Iris pigment epithelial cell (primary cell): ENCODE measurements at places on chromosomes 11 and 22.

DNA sequence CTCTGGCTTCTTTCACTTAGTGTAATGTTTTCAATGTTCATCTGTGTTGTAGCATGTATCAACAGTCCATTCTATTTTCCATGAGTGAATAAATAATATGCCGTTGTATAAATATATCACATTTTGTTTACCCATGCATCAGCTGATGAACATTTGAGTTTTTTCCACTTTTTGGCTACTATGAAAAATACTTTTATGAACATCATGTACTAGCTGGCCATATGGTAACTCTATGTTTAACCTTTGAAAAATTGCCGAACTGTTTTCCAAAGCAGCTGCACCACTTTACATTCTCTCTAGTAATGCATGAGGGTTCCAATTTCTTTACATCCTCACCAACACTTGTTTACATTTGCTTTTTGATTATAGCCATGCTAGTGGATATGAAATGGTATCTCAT lies 59.8 kb upstream of the FAR1 start:
- DNase-seq: no peak

DNA sequence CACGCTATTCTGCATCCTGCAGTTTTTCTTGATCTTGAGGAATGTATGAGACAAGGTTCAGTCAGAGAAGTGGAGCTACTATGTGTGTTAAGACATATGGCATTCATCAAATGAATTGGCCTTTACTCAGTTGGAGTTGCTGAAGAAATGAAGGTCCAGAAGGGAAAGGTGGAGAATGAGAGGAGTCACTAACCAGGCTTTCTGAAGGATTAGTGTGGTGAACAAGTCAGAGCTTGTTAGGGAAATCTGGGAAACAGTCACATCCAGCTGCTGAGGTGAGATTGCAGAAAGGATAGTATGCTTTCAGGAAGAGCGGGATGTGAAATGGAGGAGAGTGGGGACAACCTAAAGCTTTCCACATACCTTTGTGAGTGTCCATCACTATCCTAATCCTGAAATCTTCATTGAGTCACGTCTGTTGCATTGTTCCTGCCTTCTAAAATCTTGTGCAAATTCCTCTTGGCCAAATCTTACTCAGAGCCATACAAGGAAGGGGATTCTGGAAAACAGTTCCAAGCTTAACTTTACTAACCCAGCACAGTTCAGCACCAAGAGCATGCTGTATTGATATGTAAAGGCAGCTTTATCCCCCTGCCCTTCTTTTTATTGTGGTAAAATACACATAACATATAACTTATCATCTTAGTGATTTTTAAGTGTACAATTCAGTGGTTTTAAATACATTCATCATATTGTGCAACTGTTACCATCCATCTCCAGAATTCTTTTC lies 11.4 kb upstream of the PITPNB start:
- no peak for DNase-seq

GRCh38 chr11:119729951-119730613 lies 1.1 kb upstream of the NECTIN1 start:
- DNase-seq: peak; percentile 57

- DNase-seq: peak; percentile 93
These were observed 96.3 kb downstream of the SWAP70 start for GRCh38 chr11:9760193-9760575.

GRCh38 chr11:84430661-84431060 lies 1144.5 kb upstream of the CCDC90B start:
- no peak for DNase-seq

GRCh38 chr11:116519499-116519898 lies 253.3 kb downstream of the BUD13 start:
- no peak for DNase-seq

DNA sequence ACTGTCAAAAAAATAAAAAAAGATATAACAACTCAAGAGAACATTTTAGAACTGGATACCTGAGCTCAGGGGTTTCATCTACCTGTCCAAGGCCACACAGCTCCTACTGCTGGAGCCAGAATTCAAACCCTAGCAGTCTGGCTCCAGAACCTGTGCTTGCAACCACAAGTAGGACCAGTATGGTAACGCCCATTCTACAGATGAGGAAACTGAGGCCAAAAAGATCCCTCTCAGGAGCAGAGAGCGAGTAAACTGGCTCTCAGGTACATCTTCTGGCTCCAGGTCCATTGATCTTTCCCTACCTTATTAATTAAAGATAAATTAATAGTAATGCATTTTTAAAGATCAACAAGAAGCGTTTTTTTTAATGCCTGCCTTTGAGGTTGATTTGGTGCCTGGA lies 19.2 kb downstream of the P2RX3 start:
- no peak for DNase-seq

- DNase-seq: no peak
These were observed 167.1 kb upstream of the NARS2 start for GRCh38 chr11:78741741-78742140.

DNA sequence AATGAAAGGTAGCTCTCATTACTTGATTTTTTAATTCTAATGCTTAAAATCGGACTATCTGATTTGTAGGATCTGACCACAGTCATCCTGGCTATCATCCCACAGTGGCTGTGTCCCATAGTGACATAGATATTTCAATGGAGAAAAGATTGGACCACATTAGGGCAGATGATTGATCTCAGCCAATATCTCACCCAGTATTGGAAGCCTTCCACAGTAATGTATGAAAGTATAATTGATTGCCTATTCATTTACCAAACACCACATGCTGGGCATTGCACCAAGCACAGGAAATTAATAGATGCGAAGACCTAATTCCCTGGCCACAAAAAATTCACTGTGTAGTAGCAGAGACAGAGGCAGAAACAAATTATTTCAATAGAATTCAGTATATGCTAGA lies 37.6 kb downstream of the FZD4 start:
- no peak for DNase-seq

- peak; percentile 86 for DNase-seq
These were observed 16.1 kb downstream of the BIK start for GRCh38 chr22:43126501-43127165.

- DNase-seq: no peak
These were observed 530.4 kb upstream of the TENM4 start for GRCh38 chr11:79971255-79971654.

DNA sequence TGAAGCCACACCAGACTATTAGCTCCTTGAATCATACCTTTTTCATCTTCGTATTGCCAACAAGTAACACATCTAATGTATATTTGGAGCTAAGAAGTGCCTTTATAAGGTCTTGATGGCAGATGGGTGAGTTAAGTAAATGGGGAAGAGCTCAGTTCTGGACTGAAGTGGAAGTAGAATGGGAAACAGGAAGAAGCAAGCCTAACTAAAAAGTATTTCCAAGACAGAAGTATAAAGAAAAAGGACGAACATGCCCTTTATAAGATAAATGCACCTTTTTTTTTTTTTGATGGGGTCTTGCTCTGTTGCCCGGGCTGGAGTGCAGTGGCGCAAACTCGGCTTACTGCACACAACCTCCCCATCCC lies 14.5 kb downstream of the CRTAM start:
- DNase-seq: no peak

DNA sequence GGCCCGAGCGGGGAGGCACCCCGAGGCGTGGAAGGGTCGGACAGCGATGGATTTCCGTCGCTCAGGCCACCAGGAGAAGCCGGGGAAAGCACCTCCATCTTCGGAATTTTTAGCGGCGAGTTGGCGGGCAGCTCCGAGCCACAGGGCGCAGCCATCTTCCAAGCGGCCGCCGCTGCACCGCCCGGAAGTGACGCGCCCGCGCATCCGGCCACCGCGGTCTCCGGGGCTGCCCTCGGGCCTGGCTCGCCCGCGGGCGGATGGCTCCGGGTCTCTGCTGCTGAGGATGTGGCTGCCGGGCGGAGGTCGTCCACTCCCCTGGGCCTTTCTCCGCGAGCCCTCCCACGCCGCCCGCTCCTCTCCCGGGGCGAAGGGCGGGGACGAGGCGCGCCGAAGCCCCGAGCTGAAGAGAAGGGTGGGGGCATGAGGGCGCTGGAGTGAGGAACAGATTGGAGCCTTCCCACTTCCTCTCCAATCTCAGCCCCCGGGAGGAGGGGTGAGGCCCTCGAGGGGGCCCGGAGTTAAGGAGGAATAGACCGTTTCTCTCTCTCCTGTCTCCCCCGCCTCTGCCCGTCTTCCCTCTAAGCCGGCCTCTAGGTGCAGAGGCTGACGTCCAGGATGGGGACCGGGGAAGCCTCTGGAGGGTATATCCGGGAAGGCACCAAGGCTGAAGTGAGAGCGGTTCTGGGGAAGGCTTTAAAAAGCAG lies at the start of gene MSANTD2:
Gene MSANTD2, minus strand, starts transcription at position 181 of the 704 bp plus-strand sequence. Its CDS starts 26 bp downstream, at position 155.
- DNase-seq: peak; percentile 78

GRCh38 chr11:124313131-124313530 lies 618 bp downstream of the OR8D1 start:
- DNase-seq: no peak

GRCh38 chr22:24810043-24810749 lies 4.2 kb downstream of the SGSM1 start:
- no peak for DNase-seq

DNA sequence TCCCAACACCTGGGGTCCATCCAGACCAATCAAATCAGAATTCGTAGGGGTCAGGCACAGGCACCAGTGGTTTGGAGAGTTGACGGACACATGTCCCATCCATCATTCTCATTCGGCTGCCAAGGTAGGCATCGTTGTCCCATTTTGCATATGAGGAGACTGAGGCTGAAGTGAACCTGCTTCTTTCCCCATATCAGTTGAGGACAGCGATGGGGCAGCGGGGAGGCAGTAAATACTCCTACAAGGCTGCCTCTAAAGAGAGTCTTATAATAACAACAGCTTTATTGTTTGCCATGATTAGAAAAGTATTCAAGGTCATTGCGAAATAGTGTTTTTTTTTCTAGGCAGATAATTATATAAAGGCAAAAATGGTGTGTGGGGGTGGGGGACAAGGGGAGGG lies 1.6 kb upstream of the BEST1 start:
- no peak for DNase-seq

DNA sequence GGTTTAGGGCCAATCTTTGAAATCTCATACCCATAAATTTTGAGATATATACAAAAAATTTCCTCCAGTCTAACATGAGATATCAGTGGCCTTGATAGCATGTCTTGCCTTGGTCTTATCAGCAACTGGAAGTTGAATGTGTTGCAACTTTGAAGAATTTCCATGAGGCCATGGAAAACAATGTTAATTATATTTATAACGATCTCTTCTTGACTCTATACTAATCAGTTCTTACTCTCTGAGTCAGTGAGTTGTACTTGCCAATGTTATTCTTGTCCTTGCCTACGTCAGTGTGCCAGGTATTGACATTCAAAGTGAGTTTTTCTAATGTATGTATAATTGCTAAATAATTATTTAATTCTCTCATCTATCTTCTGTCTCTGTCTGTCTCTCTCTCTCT lies 535.1 kb downstream of the KCNA4 start:
- no peak for DNase-seq

DNA sequence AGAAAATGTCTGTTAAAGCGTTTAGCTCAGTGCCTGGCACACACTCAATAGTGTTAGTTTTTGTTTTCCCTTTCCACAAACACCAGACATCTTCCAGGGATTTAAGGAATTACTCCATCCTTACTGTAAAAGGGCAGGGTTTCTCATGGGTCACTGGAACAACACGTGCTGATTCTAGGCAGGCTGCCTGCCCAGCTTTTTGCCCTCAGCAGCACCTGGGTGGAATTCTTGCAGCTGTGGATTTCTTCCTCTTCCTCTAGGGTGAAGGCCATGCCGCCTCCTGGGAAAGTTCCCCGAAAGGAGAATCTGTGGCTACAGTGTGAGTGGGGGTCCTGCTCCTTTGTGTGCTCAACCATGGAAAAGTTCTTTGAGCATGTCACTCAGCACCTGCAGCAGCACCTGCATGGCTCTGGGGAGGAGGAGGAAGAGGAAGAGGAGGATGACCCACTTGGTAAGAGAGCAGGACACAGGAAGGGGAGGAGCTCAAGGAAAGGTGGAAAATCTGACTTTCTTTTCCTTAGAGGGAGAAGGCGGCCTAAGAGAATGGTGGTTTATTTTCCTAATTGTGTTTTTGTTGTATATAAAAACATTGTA lies 5.4 kb downstream of the HINFP start:
- no peak for DNase-seq

GRCh38 chr11:43243927-43244326 lies 67.9 kb upstream of the API5 start:
- DNase-seq: no peak

- no peak for DNase-seq
These were observed 34.1 kb upstream of the PARVB start for GRCh38 chr22:43990044-43990443.

DNA sequence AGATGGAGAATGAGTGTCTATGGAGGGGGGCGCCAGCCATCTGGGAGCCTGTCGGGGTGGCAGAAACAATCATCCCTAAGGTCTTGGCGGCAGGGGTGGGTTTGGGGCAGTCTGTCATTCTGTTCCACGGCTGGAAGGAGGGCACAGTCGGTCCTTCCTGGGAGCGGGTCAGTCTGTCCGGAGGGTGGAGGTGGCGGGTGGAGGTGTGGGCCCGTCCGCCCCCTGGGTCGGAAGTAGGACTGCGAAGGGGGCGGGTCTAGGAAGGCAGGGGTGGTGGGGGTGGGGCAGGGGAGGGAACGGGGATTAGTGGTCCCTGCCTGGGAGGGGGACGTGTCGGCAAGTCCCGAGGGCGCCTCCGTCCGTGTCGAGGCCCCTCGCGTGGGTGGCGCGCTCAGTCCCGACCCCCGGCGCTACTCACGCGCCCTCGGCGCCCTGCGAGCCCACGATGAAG lies 461 bp downstream of the TBC1D10A start:
- no peak for DNase-seq

DNA sequence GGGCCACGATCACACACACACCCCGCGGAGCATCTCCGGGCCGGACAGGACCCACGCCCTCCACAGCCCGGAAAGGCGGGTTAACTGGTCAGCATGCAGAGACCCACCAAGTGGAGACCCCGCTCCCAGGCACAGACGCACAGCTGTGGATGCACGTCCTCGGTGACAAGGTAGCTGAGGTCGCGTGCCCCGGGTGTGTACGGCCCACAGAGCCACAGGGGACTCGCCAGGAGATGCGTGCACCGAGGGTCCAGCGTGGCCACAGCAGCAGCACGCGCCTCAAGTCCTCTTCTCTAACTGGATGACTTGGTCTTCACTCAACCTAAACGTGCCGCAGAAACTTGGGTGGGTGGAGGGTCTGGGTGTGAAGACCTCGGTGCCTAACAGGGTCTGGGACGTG lies 5.5 kb downstream of the H19 start:
- no peak for DNase-seq

DNA sequence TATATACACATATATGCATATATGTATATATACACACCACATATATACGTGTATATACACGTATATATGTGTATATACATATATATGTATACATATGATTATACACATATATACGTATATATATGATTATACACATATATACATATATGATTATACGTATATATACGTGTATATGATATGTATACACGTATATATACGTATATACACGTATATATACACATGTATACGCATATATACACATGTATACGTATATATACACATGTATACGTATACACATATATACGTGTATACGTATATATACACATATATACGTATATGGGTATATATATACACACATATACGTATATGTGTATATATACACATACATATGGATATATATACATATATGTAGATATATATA lies 62.1 kb upstream of the HMGXB4 start:
- DNase-seq: no peak

DNA sequence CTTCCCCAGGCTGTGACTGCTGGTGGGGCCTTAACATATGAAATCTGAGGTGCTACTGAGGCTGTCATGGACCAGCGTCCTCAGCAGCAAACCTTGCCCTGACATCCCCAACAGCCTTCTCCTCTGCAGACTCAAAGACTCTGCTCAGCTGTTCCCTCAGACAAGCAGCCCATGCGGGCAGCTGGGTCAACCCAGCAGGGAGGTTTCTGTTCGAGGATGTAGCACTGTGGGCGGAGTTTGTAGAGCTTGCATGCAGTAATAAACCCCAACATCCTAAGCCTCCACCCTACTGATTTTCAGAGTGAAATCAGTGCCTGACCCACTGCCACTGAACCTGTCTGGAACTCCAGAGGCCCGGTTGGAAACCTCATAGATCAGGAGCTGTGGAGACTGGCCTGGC lies 88.8 kb upstream of the XKR3 start:
- no peak for DNase-seq
